A549 treated with Hydrocortisone at 1 μM for 4 hours (cell line): ENCODE measurements at places on chromosomes 11 and 22. TPM values are rescaled to one million over a fixed set of nuclear protein-coding genes. Genes with fewer than 3 reads are reported as not detected.

The CCDC34 gene
- 23.6 to 30.0 TPM (median 26.1 TPM) in 5 replicates for total RNA-seq

The SMIM35 gene
- not detected in 5 replicates for total RNA-seq

The RCOR2 gene
- 0.88 to 1.1 TPM (median 0.99 TPM) in 5 replicates for total RNA-seq

The KREMEN1 gene
- total RNA-seq: 2.6 to 5.3 TPM (median 4.4 TPM) in 5 replicates

The SERHL2 gene
- 0.18 to 0.50 TPM (median 0.24 TPM) in 4 of 5 replicates, not detected in the other for total RNA-seq
